ENCODE measurements at places on chromosomes 16 and 17. TPM values are rescaled to one million over a fixed set of nuclear protein-coding genes. Genes with fewer than 3 reads are reported as not detected.

BCO1 gene
- 0.24 TPM for total RNA-seq

PLLP gene
- 37.1 TPM for total RNA-seq

DNASE1L2 gene
- total RNA-seq = not detected

PPM1E gene
- under 0.01 TPM for total RNA-seq

KRT20 gene
- total RNA-seq = not detected
